ENCODE measurements at places on chromosomes 13 and 19.

DNA sequence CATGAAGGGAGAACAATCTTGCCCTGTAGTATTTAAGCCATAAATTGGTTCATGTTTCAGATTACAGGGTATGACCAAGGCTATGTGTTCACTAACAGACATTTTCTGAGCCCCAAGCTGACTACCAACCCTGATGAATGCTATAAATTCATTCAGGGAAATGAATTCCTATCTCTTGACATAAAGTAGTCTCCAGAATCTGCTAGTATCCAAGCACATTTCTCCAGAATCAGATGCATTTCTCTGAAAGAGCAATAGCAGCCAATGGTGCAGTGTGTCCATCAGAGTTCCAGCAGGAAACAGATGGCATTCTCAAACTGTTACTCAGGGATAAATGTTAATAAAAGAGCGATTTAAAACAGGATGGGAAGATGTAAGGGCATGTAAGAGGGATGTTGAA is 226.4 kb downstream of the COG6 start:
- DNase-seq, result no peak

DNA sequence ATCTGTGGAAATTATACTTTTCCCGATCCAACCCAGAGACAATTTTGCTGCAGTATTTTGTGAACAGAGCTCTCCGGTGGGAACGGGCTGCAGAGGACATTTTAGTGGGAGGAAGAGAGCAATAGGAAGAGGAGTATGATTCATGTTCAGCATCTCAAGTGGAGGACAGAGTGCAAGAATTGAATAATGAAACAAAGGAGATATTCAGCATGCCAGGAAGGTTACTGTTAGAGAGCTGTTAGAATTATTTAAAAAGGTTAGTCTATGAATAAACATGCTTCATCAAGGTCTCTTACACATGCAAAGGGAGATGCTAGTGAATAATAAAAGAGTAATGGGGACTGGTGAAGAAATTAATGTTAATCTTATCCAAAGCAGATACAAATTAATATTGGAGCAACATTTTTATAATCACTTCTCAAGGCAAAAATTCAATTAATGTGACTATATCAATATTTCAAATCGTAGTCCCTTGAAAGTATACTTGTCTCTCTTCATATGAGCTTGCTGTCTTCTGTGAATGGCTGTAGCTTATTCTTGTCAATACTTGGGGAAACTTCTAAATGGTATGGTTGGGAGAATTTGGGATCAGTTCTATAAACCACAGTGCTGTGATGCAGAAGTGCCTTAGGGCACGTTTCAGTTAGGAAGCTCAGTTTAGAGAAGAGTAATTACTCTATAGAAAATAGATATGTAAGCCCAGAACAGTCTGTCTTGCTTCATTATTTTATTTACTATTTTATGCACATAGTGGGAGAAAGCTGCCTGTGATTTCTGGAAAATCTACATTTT is 1165.8 kb downstream of the OLFM4 start:
- no peak for DNase-seq

DNA sequence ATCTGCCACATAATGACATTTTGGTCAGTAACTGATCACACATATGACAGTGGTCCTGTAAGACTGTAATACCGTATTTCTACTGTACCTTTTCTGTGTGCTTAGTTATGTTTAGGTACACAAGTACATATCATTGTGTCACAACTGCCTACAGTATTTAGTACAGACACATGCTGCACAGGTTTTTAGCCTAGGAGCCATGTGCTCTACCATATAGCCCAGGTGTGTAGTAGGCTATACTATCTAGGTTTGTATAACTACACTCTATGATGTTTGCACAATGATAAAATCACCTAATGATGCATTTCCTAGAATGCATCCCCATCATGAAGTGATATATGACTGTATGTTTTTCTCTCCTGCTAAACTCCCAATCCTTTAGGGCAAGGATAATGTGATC is 61.2 kb upstream of the MIR17HG start:
- no peak for DNase-seq

DNA sequence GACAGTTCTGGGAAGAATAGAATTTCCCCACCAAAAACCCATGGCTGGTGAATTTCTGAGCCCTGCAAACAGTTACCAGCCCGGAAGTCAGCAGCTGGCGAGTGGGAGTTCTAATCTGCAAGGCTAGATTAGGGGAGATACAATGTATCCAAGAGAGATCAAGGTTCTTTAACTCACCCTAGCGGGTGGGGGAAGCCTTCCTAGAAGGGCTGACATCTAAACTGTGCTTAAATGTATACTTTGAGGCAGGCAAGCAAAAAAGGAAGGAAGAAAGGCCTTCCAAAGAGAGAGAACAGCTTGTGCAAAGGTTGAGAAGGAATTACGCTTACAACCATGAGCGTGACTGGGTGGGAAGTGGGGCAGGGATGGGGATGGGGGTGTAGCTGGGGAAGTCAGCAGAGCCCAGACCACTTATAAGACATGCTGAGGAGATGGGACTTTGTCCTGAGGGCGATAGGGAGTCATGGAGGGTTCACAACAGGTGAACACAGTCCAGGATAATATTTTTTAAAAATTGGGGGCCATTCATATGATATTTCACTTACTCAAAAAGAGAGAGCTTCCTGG is 20.8 kb upstream of the ZNRF4 start:
- DNase-seq, result no peak

Measured in NCI-H510A treated with DMSO at 0.1 percent for 48 hours (cell line).